T1000 (cell line): ENCODE measurements at places on chromosomes 12 and 14.

GRCh38 chr14:49619730-49620129, 696 bp downstream of the RPL36AL start:
- DNase-seq: no peak

GRCh38 chr14:99737956-99738667, 54.0 kb downstream of the CYP46A1 start:
- DNase-seq: no peak

GRCh38 chr12:55001198-55001868, 16.8 kb upstream of the TESPA1 start:
- DNase-seq: no peak

DNA sequence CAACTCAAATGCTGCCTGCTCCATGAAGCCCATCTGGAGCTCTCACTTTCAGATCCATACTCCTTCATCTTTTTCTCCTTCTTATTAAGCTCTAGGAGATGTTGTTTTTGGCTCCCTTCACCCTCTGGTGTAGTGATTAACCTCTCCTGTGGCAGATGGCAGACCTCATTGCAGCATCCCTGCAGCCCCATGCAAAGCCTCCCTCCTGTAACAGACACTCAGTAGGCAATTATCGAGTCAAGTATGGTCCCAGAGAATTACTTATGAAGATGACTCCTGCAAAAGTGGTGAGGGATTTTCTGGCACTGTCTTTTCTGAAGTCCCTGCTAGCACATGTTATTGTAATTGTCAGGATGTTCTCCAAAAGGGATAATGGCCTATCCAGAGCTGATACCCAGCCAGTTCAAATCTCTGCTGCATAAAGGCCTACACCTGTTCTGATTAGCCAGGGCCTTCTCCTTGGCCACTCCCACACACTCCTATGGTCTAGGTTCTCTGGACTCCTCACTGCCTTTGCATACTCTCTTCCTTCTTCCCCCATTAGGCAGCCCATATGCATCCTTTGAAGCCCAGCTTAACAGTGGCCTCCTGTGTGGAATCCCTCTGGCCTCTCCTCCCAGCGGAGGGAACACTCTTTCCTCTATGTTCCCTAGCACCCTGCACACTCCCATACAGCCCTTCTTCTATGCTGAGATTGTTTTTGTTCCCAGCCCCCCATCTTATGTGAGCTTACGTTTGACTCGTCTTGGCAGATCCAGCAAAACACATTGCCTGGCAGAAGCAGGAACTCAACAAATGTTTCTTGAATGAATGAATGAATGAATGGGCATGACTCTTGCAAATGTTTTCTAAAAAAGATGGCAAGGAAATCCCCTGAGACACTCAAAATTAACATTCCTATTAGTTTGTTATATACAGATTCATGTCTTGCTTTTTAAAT, 43.9 kb upstream of the MDM1 start:
- no peak for DNase-seq

DNA sequence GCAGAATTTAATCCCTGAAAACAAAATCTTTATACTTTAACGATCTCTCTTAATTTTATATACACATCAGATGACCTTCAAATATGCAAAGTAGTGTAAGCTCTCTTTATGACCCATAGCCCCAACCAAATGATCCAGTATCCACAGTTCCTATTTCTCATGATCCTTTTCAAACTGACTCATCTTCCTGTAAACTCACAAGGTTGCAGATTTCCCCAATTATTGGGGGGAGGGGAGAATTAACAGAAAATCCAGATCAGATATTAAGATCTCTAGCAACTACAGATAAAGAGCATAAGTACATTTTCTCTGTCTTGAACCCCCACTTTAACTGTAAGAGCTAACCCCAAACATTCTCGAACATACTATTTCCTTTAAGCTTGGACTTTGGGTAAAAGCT, 12.5 kb downstream of the GNS start:
- DNase-seq: no peak

- no peak for DNase-seq
These were observed 99.9 kb downstream of the KICS2 start for GRCh38 chr12:64122154-64122553.

DNA sequence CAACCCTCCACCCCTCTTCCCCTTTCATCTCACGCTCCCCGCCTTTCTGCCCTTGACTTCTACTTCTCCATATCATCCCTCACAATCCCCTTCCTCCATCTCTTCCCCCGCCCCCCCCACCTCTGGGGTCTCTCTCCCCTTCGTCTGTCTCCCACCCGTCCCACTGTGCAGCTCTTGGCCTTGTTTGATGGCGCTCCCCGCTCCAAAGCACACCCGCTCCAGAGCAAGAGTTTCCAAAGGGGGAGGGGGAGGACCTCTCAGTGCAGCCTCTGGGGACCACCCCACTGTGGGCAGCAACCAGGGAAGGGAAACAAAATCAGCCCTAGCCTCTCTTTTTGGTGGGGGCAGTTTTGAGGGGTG, 774 bp downstream of the CHGA start:
- DNase-seq: no peak

- no peak for DNase-seq
These were observed 57.9 kb downstream of the FUT8 start for GRCh38 chr14:65470404-65470880.

- no peak for DNase-seq
These were observed 246.7 kb upstream of the FKBP4 start for GRCh38 chr12:2548081-2548480.

- no peak for DNase-seq
These were observed 38.6 kb upstream of the KCNJ8 start for GRCh38 chr12:21813125-21813524.

- peak; percentile 42 for DNase-seq
These were observed 632 bp downstream of the UBR7 start for GRCh38 chr14:93207468-93208308.

DNA sequence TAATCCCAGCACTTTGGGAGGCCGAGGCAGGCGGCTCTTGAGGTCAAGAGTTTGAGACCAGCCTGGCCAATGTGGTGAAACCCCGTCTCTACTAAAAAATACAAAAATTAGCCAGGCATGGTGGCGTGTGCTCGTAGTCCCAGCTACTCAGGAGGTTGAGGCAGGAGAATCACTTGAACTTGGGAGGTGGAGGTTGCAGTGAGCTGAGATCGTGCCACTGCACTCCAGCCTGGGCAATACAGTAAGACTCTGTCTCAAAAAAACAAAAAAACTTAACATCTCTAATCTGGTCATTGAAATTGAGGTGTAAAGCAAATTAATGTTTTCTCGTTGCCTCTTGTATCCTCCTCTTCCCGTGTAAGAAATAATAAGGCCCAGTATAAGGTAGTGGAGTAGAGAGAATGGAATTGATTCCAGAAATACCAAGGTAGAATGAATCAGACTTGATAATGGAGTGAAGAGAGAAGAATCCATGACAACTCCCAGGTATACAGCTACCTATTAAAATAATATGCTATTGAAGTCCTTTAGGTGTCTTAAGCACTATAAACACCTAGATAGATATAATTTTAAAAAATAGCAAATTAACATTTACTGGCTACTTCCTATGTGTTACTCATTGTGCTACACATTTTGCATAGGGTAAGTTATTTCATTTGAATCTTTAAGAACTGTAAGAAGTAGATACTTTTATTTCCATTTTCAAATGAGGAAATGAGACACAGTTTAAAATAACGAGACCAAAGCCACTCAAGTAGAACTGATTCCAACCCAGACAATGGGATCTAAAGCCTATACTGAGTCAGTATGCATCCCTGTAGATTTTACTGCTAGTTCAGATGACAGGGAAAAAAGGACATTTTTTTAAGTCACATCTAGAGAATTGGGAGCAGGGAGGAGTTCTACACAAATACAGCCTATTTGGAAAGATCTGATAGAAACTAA, 23.2 kb downstream of the RAP1B start:
- no peak for DNase-seq

- no peak for DNase-seq
These were observed 41.3 kb downstream of the DLK1 start for GRCh38 chr14:100767788-100768536.

DNA sequence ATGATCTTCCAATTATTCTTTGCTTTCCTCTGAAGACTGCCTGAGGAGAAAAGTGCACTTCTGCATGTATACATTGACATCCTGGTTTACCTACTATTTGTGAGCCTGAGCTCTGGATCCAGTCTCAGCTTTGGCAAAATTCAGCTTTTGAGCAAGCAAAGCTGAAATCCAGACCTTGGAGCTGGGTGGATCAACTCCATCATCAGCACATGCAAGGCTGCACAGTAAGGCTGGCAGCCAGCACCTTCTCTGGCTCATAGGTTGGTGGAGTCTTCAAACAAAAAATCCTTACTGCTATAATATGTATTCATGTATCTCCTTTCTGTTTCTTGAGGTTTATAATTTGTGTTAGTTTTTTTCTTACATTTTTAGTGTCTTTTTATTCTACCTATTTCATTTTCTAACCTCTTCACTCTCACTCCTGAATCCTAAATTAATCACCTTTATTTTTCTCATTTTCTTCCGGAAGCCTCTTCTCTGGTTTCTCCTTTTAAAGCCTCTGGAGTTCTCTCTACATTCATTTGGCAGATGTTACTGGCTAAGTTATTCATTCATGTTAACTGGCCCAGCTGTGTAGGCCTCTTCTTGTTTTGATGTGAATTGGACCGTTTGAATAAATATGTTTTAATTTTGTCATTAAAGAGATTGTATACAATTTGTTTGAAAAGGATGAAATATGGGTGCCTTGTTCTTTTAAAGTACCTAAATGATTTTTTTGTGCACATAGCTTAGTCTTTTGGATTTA, 224.8 kb downstream of the DACT1 start:
- DNase-seq: no peak

GRCh38 chr14:98599082-98599481, 672.9 kb downstream of the BCL11B start:
- DNase-seq: no peak

- DNase-seq: no peak
These were observed 72.4 kb downstream of the PLBD1 start for GRCh38 chr12:14495326-14495725.

DNA sequence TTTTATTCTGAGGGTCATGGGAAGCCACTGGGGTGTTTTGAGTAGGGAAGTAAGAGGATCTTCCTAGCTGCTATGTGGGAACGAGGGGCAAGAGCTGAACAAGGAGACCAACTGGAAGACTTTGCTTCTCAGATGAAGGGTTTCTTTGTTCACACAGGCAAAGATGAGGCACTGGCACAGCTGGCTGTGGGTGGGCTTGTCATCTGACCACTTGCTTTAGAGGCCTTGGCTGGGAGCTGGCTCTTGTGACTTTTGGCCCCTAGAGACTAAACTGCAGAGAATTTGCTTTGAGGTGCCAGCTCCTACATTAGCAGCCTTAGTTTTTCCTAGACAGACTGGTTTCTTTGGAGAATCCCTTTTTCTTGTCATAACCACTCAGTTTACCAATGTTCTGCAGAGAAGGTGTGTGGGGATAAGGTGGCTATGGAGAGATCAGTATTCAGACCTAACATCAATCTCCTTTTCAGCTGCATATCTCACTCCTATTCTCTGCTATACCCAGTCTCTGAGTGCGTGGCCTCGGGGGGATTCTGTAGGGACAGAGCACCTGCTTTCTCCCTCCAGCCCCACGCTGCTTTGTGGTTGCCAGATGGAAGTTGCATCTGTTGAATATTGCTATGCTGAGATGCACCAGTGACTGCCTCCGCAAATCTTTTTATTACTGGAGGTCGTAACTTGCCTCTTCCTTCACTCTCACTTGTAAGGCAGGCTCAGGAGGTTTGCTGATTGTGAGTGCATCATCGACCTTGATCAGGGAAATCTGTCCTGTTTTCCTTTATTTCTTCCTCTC, 12.7 kb downstream of the PPP2R5C start:
- DNase-seq: no peak

DNA sequence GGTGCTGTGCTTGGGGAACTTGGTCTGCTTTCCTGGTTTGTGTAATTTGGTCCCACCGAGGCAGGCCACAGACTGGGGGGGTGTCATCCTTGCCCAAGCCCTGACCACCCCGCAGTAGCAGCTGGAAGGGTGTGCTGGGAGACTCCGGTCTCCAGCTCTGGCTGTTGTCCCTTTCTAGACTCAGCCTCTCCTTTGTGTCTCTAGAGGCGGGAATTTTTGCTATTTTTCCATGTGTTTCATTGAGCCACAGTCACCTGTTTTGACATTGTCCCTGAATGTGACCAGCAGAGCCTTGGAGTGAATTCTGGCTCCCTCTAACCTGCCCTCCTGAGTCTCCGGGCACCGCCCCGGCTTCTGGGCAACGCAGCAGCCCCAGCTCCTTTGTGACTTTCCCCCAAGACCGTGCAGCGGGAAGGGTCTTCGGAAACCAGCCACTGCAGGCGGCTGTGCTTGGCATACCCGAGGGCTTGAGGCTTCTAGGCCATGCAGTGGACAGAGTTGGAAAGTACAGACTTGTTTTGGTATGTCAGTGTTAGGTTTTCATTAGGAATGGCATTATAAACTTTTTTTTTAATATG, 98.6 kb downstream of the TNFAIP2 start:
- DNase-seq: no peak

GRCh38 chr12:92828565-92828964, 100.5 kb downstream of the EEA1 start:
- DNase-seq: no peak

GRCh38 chr12:34300376-34301250, 278.3 kb downstream of the ALG10 start:
- no peak for DNase-seq

GRCh38 chr14:83289390-83289789, 1755.7 kb upstream of the SEL1L start:
- DNase-seq: no peak

- DNase-seq: no peak
These were observed 359.4 kb upstream of the SFSWAP start for GRCh38 chr12:131351319-131352028.

GRCh38 chr12:123142921-123143735, 7.8 kb downstream of the PITPNM2 start:
- no peak for DNase-seq

- no peak for DNase-seq
These were observed 1.6 kb downstream of the MSI1 start for GRCh38 chr12:120367233-120367923.

GRCh38 chr12:119158402-119158801, 20.3 kb upstream of the HSPB8 start:
- DNase-seq: no peak

- DNase-seq: no peak
These were observed 427.2 kb upstream of the PDE3A start for GRCh38 chr12:19941096-19941495.

DNA sequence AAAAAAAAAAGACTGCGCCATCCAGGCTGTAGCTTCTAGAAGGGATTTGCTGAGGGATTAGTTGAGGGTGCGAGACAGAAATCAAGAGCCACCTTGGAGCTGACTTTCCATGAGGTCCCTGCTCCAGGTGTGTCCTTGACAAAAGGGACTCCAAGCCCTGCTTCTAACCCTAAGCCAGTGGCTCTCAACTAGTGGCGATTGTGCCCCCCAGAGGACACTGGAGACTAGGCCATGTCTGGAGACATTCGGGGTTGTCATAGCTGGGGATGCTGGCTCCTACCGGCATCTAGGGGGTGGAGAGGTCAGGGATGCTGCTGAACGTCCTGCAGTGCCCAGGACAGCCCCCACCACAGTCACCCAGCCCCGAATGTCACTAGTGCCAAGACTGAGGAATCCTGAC, 40.6 kb downstream of the SPRING1 start:
- DNase-seq: no peak

GRCh38 chr14:88849716-88850115, 25.3 kb downstream of the TTC8 start:
- no peak for DNase-seq
